ENCODE measurements at places on chromosomes 1 and 21.
A peak's percentile ranks its signal among the peaks of the same experiment; 100 is the strongest.

DNA sequence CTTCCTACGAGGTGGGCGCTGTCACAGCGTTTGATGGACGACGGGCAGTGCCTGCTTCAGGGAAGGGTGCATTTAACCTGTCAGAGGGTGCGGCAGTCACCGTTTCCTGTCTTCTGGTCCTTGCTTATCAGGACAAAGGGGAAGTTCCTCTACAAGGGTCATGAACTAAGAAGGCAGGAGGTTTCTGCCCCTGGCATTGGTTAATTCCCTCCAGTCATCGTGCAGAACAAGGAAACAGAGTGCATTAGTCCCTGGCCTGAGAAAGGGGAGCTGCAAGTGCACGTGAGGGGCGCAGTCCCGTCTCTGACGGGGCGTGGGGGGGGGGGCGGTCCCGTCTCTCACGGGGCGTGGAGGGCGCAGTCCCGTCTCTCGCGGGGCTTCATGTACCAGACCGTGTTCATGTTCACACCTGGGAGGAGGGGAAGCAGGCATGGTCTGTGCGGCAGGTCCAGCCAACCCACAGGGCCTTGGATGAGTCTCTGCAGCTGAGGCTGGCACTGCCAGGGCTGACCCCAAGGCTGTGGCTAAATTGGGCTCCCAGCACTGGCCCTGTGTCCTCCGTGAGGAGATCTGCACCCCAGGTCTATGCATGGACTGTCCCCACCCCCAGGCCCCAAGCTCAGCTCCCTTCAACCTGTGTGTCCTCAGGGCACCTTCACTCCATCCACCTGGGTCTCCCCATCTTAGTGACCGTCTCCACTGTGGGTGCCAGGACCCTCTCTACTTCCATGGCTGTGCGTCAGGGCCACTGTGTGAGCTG, 89.2 kb upstream of the COL6A1 start:
- peak; percentile 38 for ATAC-seq

DNA sequence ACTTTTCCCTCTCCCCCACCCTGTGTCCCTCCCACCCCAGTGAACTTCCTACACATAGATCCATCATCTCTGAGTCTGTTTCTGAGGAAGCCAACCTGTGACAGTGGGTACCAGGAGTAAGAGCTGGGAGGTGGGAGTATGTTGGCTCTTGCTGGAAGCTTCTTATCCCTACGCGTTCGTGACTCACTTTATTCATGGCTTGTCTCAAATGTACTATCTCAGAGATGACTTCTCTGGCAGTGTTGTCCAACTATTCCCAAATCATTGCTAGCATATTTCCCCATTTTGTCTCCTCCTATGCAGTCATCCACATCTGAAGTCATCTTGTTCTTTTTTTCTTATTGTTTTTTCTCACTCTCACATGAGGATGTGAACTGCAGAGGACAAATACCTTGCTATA, 88.0 kb downstream of the HIVEP3 start:
- ATAC-seq, result no peak

- ATAC-seq, result no peak
Measured at GRCh38 chr1:192756847-192757246, 52.0 kb upstream of the RGS2 start.

- ATAC-seq, result no peak
Measured at GRCh38 chr1:10681296-10682107, 114.9 kb downstream of the CASZ1 start.

DNA sequence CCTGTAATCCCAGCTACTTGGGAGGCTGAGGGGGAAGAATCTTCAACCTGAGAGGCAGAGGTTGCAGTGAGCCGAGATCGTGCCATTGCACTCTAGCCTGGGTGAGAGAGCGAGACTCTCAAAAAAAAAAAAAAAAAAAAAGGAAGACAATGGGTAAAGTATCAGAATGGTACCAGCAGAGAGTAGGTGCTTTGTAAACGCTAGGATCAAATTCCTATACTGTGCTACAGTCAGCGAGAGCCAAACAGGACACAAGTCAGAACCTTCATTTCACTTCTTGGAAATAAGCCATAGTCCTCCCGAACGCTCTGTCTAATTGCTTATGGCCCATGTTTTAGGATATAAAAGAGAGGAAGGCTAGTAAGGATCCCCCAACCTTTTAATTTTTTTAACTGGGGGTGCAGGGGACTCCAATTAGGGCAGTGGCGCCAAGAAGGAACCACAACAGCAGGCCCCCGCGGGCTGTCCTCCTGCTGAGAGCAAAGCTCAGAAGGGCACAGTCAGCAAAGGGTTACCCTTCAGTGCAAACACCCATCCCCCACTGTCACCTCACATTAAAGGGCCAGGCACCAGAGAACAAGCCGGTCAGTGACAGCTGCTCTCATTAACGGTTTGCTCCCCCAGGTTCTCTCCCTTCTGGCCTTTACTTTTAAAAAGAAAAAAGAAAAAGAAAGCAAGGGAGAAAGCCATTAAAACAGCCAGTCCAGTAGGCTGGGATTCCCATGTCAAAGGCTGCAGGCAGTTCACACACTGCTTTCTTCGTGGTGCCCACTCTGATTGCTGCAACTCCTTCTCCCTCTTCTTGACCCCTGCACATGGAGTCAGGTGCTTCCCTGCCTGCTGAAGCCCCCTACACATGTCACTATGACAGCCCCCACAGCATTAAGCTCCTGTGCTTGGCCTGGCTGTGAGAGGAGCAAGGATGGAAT, 69.4 kb downstream of the PLPP3 start:
- no peak for ATAC-seq

DNA sequence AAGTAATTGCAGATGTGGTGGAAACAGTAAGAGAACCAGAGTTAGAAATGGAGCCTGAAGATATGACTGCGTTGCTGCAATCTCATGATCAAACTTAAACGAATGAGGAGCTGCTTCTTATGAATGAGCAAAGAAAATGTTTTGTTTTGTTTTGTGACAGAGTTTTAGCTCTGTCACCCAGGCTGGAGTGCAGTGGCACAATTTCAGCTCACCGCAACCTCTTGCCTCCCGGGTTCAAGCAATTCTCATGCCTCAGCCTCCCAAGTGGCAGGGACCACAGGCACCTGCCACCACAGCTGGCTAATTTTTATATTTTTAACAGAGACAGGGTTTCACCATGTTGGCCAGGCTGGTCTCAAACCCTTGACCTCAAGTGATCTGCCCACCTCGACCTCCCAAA, 53.3 kb upstream of the NFASC start:
- no peak for ATAC-seq

DNA sequence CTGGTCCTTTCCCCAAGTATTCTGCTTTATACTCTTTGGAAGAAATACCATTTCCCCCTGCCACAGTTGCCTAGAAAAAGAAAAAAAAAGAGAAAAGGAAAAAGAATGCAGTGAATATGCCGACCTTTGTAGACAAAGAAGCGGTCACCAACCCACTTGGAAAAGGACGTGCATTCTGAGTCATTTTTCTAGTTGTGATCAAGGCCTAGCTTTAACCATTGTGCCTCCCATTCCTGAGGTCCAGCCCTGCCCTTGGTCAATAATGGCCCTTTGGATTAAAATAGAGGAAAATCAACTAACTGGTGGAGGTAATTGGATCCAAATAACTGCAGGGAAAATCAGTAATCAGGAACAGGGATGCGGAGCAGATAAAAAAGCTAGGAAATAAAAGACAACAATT, 24.8 kb downstream of the S1PR1 start:
- no peak for ATAC-seq

- ATAC-seq, result peak; percentile 77
Measured at GRCh38 chr1:20485527-20486456, at the start of gene CAMK2N1. Gene CAMK2N1 (minus strand): TSS chr1:20486210. CDS start chr1:20485379, 831 bp downstream.

- no peak for ATAC-seq
Measured at GRCh38 chr1:57517587-57518374, 93.9 kb upstream of the DAB1 start.
